ENCODE measurements at places on chromosomes 2 and 18.

DNA sequence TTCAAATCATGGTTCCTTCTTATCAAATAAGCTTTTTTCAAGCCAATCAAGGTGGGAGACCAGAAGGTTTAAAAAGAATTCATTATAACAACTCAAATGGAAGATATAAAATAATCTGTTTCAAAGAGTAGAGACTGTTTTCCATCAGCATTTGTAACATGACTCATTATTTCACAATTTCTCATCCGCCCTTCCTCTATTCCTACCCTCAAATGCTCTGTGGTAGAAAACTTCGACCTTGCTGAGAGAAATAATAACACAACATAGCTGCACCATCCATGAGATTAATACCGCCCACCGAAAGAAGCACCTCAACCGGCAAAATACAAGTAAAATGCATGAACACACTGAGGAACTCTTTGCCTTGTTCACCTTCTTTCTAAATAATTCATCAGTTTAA is 2039.2 kb upstream of the CELF4 start:
- DNase-seq: peak; percentile 2

GRCh38 chr2:29991086-29991485 is 69.7 kb upstream of the ALK start:
- DNase-seq: no peak

DNA sequence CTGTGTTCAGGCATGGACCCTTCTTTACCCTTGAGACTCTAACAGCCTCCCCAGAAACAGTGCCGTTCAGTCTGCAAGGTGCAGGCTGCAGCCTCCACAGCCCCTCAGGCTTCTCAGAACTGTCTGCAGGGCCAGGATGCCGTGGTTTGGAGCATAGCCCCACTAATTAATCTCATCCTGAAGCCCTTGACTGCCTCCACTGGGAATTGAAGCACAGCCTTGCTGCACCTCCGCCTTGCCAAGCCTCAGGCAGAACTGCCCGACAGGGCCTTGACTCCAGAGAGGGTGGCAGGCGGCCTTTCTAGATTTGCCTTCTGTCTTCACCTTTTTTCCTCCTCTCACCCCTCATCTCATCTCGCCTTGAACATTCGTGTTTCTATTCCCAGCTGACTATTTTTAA is 119.8 kb downstream of the NRP2 start:
- no peak for DNase-seq

- DNase-seq: no peak
Observed at GRCh38 chr2:126916744-126917143, 18.1 kb downstream of the TEX51 start.

- no peak for DNase-seq
Observed at GRCh38 chr2:17835516-17835915, 19.3 kb downstream of the MSGN1 start.

DNA sequence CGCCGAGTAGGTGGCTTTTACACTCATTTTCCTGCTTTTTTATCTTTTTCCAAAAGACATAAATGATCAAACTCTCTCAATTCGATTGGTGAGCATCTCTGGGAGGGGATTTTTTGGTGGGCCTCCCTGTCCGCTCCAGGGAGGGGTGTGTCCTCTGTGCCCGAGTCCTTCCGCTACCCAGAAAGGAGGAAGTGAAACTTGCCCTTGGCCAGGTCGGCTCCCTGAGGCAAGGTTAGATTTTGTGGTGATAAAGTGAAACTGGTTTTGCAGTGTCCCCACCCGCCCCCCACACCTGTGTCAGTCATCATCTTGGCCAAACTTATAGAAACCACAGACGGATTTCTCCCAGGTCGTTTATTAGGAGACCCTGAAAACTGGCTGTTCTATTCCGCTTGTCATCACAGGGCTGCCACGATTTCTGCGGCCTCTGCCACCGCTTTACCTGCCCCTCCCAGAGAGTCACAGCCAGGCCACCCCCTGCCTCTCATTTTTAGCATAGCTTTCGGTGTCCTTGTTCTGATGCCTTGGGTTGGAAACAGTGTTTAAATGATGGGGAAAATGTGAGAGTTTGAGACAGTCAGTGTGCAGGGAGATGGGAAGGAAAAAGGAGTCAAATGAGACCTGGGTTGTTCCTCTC is 93.6 kb downstream of the SH3BP4 start:
- DNase-seq: no peak

- DNase-seq: no peak
Observed at GRCh38 chr2:43701111-43701510, 24.9 kb upstream of the C1GALT1C1L start.

GRCh38 chr2:51813247-51813646 is 781.3 kb upstream of the NRXN1 start:
- peak; percentile 1 for DNase-seq

GRCh38 chr2:54524226-54524991 is 68.3 kb downstream of the SPTBN1 start:
- peak; percentile 68 for DNase-seq

DNA sequence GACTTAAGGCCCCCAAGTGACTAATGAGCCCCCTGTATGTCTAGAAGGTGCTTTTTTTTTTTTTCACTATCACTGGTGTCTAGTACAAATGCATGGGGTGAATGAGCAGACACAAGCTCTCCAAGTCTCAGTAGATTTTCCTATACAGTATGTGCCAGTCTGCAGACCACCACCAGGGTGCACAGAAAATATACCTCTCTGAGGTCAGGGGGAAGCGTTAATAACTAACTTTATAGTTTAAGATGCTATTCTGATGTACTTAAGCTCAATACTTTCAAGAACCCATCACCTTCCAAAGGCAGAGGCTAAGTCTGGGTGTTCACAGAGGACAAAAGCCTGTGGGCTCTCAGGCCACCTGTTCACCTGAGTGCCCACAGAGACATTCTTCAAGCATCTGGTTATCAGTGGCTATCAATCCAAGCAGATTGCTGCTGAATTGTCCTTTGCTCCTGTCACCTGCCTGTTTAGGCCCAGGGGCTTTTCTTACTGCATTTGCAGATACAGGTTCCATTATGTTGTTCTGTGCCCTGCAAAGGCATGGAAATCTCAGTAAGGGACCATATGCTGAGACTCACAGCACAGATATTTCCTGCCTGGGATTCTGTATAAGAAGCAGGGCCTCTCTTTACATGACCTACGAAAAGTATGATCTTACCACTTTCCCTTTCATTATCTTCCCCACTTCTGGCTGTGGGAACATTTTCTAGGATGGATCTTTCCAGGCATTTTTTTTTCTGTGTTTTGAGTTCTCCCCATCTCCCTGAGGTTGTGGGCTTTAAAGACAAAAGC is 534.6 kb downstream of the TNS1 start:
- no peak for DNase-seq

DNA sequence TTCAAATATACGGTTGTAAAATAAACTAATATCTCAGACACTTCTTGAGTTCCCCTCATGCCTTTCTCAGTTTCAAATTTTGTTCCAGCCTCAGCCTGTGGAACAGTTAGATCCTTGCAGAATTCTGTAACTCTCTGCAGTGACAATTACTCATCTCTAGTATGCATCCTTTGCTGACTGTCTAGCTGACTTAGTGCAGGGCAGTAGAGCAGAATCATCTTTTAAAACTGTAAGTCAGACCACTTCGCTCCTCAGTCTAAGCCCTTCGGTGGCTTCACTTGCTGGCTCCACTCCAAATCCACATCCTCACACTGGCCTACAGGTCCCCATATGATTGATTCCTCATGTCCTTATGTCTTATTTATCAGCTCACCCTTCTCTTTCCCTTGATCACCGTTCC is 164.1 kb upstream of the ZSWIM2 start:
- no peak for DNase-seq

DNA sequence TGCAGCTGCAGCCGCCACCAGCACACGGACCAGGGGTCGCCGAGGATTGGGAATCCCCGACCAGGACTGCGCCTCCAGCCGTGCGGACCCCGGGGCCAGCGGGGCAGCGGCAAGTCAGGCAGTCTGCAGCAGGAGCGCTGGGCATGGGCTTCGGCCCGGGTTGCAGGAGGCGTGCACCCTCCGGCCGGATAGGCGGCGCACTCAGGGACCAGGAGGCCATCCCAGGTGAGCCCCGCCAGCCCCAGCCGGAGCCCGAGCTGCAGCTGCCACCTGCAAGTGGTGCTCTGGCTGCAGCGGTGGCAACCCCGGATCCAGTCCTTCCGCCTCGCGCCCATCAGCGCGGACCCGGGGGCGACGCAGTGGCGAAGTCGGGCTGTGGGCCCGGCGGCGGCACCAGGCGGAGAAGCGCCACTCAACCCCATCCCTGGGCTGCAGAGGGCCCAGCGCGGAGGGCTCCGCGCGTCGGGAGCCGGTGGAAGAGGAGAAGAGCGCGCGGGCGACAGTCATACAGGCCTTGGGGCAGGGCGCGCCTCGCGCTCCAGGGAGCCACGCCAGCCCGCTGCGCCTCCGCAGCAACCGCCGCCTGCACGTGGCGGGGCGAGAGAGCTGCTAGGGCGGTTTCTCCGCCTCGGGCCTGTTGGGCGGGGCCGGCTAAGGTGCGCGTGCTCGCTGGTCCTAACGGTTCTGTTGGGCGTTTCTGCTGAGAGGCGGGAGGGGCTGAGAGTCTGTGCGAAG is 73.8 kb downstream of the RPIA start:
- DNase-seq: peak; percentile 48

DNA sequence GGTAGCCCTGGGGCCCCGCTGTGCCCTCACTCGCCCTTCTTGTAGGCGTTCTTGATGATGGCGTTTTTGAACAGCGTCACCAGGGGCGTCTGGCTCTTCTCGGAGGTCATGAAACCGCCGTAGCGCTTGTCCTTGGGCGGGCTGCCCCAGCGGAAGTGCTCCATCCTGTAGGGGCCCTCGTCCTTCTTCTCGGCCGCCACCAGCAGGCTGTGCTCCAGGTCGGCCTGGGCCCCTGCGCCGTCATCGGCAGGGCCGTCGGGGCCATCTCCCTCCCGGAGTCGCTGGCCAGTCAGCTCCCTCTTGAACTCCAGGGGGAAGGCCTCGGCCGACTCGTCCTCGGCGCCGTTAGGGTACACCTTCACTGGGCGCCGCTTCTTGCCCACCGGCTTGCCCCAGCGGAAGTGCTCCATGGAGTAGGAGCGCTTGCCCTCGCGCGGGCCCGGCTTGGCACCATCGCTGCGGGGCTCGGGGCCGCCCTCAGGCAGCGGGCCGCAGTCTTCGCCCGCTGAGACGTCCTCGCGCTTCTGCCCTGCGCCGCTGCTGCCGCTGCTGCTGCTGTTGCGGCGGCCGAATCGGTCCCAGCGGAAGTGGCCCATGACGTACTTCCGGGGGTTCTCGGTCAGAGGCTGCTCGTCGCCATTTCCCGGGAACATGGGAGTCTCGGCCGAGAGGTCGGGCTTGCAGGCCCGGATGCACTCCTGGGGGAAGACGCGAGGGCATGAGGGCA is 7.2 kb downstream of the POMC start:
- DNase-seq: no peak

GRCh38 chr18:58860747-58861231 is 3.9 kb upstream of the ZNF532 start:
- DNase-seq: no peak

DNA sequence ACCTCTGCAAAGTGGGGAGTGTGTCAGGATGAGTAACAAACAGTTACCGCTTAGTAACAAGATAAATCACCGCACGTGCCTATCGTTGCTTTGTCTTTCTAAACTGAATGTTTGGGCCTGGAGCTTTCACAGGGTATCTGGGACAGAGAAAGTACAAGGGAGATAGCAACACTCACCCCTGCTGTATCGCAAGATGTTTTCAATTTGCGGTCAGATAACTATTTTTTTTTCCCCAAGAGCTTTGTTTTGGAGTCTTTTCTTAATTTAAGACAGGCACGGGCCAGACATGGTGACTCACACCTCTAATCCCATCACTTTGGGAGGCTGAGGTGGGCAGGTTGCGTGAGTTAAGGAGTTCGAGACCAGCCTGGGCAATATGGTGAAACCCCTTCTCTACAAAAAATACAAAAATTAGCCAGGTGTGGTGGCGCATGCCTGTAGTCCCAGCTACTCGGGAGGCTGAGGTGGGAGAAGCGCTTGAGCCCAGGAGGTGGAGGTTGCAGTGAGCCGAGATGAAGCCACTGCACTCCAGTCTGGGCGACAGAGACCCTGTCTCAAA is 146.6 kb downstream of the GBX2 start:
- DNase-seq: no peak

DNA sequence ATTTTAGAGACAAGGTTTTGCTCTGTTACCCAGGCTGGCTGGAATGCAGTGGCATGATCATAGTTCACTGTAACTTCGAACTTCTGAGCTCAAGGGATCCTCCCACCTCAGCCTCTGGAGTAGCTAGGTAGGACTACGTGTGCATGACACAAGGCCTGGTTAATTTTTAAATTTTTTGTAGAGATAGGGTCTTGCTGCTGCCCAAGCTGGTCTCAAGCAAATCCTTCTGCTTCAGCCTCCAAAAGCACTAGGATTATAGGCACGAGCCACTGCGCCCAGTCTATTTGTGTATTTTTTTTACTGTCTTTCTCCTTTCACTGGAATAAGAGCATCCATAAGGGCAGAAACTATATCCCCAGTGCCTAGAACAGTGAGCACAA is 89.3 kb downstream of the PLEKHM3 start:
- DNase-seq: no peak

GRCh38 chr2:11073251-11073650 is 82.0 kb upstream of the SLC66A3 start:
- no peak for DNase-seq

DNA sequence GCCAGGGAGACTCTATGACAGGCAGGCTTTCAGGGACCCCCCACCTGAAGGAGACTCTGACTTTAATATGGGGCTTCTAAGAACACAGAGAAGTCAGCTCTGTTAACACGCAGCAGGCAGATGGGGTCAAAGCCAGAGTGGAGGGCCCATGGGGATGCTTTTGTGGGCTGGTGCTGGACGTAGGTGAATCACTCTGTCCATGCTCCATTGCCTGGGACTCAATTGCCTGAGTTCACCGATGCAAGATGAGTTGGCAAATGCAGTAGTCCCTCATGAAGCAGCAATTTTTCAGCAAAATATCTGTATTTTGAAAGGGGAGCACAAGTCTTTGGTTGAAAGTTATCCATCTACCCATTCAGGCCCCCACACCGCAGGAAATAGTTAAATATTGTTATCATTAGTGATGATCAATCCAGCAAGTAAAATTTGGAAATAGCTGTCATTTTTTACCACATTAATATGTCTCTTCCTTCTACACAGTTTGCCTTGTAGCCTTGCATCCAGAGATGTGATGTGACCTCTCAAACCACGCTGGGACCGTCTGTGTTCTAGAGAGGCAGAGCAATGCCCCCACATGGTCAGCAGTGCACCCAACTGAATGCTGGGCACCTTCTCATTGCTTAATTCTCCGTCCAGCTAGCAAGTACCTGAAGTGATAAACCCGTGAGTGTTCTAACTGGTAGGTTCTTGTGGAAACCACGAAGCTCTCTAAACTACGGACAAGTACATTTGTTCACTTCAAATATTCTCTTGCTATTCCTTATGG is 34.8 kb upstream of the FAM110C start:
- DNase-seq: no peak

DNA sequence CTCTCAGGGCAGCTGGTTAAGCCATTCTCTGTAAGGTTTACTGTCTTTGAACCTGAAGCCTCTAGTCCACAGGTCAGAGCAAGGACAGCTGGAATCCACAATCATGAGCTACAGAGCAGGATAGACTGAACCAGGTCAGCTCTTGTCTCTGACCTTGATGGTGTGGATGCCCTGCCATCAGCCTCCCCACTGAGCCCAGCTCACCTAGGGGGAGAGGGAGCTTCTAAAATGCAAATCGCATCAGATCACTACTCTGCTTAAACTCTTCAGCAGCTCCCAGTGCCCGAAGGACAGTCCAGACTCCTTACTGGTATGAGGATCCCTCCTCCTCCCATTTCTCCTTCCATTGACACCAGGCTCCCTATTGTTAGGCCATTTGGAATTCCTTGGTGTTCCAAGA is 255.3 kb upstream of the CCDC68 start:
- no peak for DNase-seq

Measured in RWPE1 (cell line).